ENCODE measurements at places on chromosomes 3 and 15.
A peak's percentile ranks its signal among the peaks of the same experiment; 100 is the strongest.

- DNase-seq: peak; percentile 16
Measured at GRCh38 chr15:25903024-25903581, 40.0 kb upstream of the ATP10A start.

DNA sequence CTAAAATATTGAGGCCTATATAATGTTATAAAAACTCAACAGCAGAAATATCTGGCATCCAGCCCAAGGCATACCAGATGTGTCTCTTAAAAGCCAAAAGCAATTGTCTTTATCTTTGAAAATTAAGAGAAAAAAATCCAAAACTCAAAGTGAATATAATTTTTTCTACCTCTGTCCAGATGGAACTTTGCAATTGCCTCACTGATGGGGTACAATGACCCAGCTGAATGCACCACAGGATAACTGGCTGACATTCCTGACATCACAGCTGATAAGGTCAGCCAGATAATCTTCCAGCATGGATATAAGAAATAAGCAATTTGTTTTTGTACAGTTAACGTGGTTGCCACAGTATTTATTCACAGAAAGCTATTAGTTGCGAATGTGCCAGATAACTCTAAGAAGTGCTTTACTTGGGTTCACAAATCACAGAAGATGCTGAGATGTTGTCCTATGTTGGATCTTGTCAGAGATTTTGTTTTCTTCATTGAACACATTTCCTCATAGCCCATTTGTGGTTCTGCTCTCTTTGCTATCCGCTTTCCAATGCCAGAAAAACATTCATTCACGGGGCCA lies 566.9 kb upstream of the CCDC54 start:
- DNase-seq: no peak

GRCh38 chr3:7322957-7323669 lies 462.2 kb downstream of the GRM7 start:
- no peak for DNase-seq

- DNase-seq: no peak
Measured at GRCh38 chr3:122533480-122533879, 18.7 kb upstream of the KPNA1 start.

GRCh38 chr3:132464066-132464465 lies 46.8 kb downstream of the DNAJC13 start:
- peak; percentile 47 for DNase-seq

- DNase-seq: peak; percentile 21
Measured at GRCh38 chr3:54307566-54308180, 185.3 kb downstream of the CACNA2D3 start.

DNA sequence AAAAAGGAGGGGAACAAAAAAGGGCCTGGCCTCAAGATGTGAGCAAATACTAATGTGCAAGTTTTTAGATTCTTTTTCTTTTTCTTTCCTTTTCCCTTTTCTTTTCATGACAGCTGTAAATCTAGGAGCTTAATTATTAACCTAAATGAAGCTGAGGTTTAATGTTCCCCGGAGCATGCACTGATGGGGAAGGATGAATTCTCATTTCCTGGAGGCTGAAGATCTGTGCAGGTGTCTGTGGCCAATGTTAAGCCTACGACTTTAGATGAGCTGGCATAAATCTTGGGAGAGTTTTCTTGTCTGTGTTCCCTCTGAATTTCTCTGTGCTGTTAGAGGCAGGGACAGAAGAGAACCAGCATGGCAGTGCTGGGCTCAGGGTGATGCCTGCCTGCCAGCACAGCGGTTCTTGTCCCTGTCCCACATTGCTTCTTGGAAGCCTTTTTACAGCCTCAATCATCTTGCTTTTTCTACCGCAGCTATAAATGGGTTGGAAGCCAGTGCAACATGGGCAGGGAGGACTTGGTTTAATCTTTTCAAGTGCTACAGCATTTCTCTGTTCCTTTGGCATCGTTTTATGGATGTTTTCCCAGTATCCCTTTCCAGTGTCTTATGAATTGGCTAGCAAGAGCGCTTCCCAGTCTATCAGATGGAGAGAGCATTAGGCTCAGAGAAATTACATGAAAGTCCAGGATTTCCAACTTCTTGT lies 119.1 kb downstream of the ATG7 start:
- no peak for DNase-seq

DNA sequence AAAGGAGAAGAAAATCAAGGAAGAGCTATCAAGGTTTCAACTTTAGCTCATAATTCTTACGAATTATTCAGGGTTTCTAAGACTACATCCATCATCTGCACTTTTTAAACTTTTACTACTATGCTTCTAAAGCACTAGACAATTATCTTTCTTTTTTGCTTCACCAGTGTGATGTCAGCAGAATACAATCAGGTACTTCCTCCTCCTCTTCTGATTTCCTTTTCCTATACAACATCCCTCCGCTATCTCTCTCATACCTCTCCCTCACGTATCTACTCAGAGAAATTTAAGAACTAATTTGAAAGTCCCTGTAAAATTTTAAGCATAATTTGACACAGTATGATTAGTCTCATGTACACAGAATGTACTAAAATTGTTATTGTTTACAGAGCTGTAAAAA lies 47.3 kb upstream of the USP50 start:
- DNase-seq: no peak

- DNase-seq: peak; percentile 61
Measured at GRCh38 chr15:71743861-71744382, 66.4 kb upstream of the NR2E3 start.

GRCh38 chr3:140995881-140996280 lies 54.2 kb downstream of the SLC25A36 start:
- DNase-seq: peak; percentile 16

GRCh38 chr3:113979916-113980315 lies 32.1 kb downstream of the ZDHHC23 start:
- no peak for DNase-seq

DNA sequence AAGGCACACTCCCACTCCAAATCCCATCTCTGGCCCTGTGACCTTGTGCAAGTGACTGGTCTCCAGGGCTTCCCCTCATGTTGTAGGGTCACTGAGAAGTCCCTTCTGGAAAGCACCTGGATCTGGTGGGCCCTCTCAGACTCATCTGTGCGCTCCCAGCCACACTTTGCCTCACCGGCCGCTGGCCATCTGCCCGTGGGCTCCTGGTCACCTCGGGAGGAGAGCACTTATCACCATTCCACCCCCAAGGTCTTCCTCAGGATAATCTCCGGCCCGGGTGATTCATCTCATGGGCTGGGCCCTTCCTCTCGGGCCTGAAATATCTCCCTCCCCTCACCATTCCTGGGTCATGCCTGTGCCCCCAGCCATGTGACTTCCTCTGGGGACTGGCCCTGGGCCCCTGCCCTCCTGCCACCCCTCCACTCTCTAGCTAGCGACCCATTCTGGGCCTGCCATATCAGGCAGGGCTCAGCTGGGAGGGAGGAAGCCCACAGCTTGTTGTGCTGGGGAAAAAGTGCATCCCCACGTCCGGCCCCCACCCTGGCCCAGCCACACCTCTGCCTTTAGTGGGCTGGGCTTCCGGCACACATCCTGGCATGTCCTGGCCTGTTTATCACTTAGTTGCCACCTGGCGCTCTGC lies 10.6 kb upstream of the WNT7A start:
- DNase-seq: no peak

DNA sequence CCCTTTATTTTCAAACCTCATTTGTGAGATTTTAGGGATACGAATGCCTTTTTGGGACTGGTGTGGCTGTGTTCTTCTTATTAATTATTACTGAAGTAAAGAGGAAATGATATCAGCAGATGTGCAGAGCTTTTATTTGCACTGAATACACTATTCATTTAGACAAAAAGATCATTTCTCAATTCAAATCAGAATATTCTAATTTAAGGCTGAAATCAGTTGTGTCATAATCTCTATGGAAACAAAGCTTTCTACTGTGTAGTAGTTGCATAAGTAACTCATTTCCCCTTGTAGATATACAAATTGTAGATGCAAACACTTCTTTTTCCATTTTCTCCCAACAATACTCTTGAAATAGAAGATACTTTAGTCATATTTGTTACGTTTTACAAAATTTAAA lies 56.0 kb downstream of the PDE8A start:
- DNase-seq: no peak

DNA sequence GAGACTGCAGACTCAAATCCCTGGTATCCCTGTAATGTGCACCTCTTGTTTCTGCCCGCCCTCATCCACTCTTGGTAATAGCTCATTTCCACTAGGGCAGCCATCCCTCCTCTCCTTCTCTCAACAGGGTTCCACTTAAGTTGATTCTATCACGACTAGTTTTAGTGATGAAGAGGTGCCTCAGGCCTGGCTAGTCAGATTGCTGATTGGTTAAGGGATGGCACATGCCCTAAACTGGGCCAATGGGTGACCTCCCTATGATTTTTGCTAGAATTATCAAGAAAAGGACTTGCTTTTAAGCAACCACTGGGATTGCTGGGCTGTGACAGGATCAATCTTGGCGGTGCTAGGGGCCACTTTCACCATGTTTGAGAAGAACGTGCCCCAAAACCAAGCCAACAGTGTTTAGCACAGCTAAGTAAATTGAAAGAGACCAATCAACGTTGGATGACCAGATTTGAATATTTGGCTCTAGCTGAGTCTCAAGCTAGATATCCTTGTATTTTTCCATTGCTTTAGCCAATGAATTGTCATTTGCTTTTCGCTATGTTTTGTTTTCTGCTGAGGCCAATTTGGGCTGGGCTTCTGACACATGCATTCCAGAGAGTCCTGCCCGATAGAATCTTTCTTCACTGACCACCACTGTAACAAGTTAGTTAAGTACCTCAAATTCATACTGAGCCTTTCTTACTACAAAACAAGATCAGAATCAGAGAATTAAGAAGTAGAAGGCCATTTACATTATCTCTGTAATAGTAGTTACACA lies 131.0 kb downstream of the PDZRN3 start:
- peak; percentile 34 for DNase-seq

DNA sequence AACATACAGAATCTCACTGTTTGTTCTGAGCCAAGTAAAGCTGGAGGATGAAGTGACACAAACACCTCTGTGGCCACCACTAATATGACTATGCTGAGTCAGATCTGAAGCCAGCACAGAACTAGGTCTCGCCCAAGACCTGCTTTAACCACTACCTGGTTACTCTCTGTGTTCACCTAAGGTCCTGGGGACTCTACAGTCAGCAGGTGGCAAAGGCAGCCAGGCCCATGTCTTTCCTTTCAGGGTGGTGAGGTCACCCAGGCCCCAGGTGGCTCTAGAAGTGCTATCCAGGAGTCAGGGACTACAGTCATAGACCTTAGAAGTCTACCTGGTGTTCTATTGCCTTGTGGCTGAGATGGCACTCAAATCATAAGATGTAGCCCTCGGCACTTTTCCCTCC lies 287.9 kb upstream of the ARRDC4 start:
- DNase-seq: no peak

- DNase-seq: peak; percentile 29
Measured at GRCh38 chr3:38528457-38528856, 32.3 kb downstream of the EXOG start.

DNA sequence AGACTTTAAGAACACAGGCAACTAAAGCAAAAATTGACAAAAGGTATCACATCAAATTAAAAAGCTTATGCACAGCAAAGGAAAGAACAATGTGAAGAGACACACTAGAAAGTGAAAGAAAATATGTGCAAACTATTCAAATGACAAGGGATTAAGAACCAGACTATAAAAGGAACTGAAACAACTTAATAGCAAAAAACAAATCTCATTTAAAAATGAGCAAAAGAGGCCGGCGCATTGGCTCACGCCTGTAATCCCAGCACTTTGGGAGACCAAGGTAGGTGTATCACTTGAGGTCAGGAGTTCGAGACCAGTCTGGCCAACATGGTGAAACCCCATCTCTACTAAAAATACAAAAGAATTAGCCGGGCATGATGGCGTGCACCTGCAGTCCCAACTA lies 14.4 kb downstream of the NGLY1 start:
- no peak for DNase-seq

GRCh38 chr3:59266551-59266950 lies 216.7 kb upstream of the CFAP20DC start:
- peak; percentile 83 for DNase-seq

DNA sequence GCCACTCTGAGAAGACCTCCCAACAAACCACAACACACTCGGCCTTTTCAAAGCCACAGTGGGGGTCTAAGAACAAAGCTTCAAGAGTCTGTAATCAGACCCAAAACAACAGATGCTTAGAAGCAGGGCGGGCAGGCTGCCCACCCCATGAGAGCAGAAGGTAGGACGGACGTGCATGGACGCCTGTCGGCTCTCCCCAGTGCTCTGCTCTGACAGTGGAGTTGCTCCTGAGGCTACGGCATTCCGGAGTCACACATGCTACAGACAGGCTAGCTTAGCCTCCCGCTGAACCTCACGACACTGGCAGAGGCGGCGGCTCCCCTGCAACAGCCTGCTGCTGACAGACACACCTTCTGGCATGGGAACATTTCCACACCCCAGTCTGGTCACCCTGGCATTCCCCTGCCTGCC lies 33.5 kb downstream of the SLCO2A1 start:
- no peak for DNase-seq

- no peak for DNase-seq
Measured at GRCh38 chr15:92323525-92323924, 70.2 kb upstream of the ST8SIA2 start.

DNA sequence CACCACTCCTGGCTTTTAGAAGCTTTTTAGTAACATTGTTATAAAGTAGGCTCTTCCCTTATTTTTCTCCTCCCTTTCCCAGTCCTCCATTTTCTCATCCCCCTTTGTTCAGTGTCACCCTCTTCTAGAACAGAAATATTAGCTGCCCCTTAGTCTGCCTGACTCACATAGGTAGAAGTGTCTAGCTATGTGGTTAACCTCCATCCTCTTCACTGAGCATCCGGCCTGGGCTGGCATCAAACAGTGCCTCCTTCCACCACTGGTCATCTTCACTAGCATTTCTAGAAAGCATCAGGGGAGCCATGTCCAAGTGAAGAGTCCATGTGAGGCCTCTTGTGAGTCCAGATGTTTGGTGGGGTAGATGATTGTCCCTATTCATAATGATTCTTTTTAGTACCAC lies 70.0 kb upstream of the SKOR1 start:
- no peak for DNase-seq

DNA sequence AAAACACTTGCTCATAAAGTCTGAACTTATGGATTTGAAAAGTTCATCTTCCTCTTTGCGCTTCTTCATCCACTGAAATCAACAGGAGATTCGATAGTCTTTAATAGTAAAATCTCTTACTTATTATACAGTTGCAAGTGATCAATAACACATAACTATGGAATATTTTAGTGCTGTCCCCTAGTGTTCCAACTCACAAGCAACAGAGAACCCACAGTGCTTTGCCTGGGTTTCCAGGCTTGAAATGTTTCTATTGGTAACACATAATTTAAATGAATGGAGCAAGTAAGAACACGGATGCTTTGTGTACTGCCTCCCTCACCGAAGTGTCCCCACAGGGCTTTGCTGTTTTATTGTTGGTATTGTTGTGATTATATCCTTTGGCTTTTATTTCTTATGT lies 93.5 kb downstream of the WDR72 start:
- no peak for DNase-seq

Measured in M059J (cell line).